Osteocyte (in vitro differentiated cells): ENCODE measurements at places on chromosomes 4 and X. TPM values are rescaled to one million over a fixed set of nuclear protein-coding genes. Genes with fewer than 3 reads are reported as not detected.
A peak's percentile ranks its signal among the peaks of the same experiment; 100 is the strongest.

The CAMK2D gene
- total RNA-seq = 84.3 and 86.6 TPM in 2 replicates

GRCh38 chr4:15654593-15655222 is 449 bp downstream of the FBXL5 start:
- DNase-seq = no peak
- peak overlapping the region; percentile 100 for H3K27ac ChIP-seq
- no peaks in the 10 kb centered on the region for H3K27me3 ChIP-seq

The TSPAN7 gene
- total RNA-seq = 0.40 and 0.86 TPM in 2 replicates

DNA sequence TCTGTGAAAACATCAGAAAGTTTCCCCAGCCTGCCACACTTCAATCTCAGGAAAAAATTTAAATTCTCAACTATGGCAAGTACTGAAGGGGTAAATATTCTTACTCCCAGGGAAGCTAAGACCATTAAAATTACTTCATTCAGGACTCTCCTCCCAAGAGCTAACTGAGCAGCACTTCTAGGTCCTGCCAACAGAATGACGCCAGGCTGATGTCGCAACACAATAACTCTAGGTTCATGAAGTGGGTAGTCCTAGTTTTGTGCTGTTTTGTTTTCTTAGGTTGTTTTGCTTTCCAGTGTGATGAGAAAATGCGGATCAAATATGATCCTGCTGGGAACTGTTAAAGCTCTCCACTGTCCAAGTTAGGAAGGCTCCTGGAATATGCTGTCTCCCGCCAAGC is 180.0 kb downstream of the NKX6-1 start:
- H3K27me3 ChIP-seq = no peaks in the 10 kb centered on the region
- no peaks in the 10 kb centered on the region for H3K4me1 ChIP-seq
- no peak for DNase-seq
- no peak overlapping the region for H3K27ac ChIP-seq
- H3K36me3 ChIP-seq = no peaks in the 10 kb centered on the region

GRCh38 chrX:107736781-107737531 is 38.6 kb downstream of the TSC22D3 start:
- no peak overlapping the region for H3K4me3 ChIP-seq
- no peaks in the 10 kb centered on the region for H3K27me3 ChIP-seq
- H3K36me3 ChIP-seq = no peaks in the 10 kb centered on the region
- peak overlapping the region; percentile 70 for H3K27ac ChIP-seq

GRCh38 chr4:152102436-152103000 is 341.7 kb upstream of the GATB start:
- no peak overlapping the region for H3K4me3 ChIP-seq
- no peaks in the 10 kb centered on the region for H3K36me3 ChIP-seq
- H3K27me3 ChIP-seq = no peaks in the 10 kb centered on the region
- DNase-seq = no peak
- H3K27ac ChIP-seq = no peak overlapping the region

- no peak for DNase-seq
- no peaks in the 10 kb centered on the region for H3K36me3 ChIP-seq
- H3K27ac ChIP-seq = peak within 1 kb of the TSS; percentile 72
- peak within 1 kb of the TSS; percentile 93 for H3K4me3 ChIP-seq
- H3K27me3 ChIP-seq = no peaks in the 10 kb centered on the region
Measured at GRCh38 chr4:72568959-72569718, at the start of gene ADAMTS3. Gene ADAMTS3, minus strand, starts transcription at chr4:72569221. Its CDS starts 459 bp downstream, at chr4:72568762.

DNA sequence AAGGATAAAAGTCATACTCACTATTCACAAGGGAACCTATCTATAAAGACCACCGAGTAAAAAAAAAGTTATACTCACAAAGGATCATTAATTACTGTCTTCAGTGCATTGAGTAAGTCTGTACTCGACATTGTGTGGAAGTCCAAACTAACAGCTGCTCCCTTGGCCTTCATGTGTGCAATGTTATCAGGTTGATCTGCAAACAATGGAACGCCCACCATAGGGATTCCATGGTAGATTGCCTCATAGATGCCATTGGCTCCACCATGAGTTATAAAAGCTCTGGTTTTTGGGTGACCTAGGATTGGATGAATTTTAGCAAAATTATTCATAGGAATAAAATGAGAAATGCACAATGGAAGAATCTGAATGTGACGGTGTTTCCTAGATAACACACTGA is 10.6 kb downstream of the UGT2B4 start:
- H3K36me3 ChIP-seq = no peaks in the 10 kb centered on the region
- no peak overlapping the region for H3K27ac ChIP-seq
- no peak overlapping the region for H3K4me3 ChIP-seq
- no peaks in the 10 kb centered on the region for H3K27me3 ChIP-seq
- DNase-seq = no peak

The CSAG1 gene
- total RNA-seq = not detected in 2 replicates

GRCh38 chrX:149458586-149458985 is 46.5 kb downstream of the IDS start:
- peaks cover 4% of the 10 kb centered on the region for H3K27me3 ChIP-seq
- H3K27ac ChIP-seq = no peak overlapping the region
- DNase-seq = no peak
- no peak overlapping the region for H3K4me3 ChIP-seq
- no peaks in the 10 kb centered on the region for H3K36me3 ChIP-seq
- no peaks in the 10 kb centered on the region for H3K4me1 ChIP-seq

- no peak overlapping the region for H3K4me3 ChIP-seq
- no peaks in the 10 kb centered on the region for H3K36me3 ChIP-seq
- peaks cover 6% of the 10 kb centered on the region for H3K4me1 ChIP-seq
- H3K27ac ChIP-seq = no peak overlapping the region
Measured at GRCh38 chr4:169054879-169055278, 44.8 kb upstream of the CBR4 start.

DNA sequence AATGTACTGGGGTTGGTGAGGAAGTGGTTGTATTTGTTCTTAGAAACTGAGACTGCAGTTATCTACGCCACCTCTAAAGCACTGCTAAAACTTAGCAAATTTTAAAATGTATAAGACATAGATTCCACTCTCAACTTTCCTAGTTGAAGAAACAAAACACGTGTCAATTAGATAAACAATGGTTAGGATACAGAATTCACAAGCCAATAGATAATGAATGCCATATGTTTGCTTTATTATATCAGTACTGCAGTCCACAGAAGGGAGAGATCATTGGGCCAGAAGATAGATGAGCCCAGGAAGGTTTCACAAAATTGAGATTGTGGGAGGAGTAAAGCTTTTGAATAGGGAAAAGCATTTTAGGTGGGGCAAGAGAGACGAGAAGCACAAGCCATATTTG is 14.3 kb downstream of the TMEM33 start:
- H3K27me3 ChIP-seq = no peaks in the 10 kb centered on the region
- peaks cover 51% of the 10 kb centered on the region for H3K36me3 ChIP-seq
- DNase-seq = no peak
- no peak overlapping the region for H3K27ac ChIP-seq
- no peak overlapping the region for H3K4me3 ChIP-seq

- H3K27ac ChIP-seq = no peak overlapping the region
- no peak for DNase-seq
- no peak overlapping the region for H3K4me3 ChIP-seq
- H3K27me3 ChIP-seq = peaks cover 49% of the 10 kb centered on the region
Measured at GRCh38 chr4:142984871-142985585, 138.9 kb upstream of the INPP4B start.

The RTL5 gene
- total RNA-seq = 19.5 and 19.9 TPM in 2 replicates

GRCh38 chr4:137300776-137301175 is 231.5 kb downstream of the PCDH18 start:
- H3K27me3 ChIP-seq = no peaks in the 10 kb centered on the region
- H3K4me1 ChIP-seq = peaks cover 23% of the 10 kb centered on the region

The TMEM271 gene
- total RNA-seq = not detected in 2 replicates

DNA sequence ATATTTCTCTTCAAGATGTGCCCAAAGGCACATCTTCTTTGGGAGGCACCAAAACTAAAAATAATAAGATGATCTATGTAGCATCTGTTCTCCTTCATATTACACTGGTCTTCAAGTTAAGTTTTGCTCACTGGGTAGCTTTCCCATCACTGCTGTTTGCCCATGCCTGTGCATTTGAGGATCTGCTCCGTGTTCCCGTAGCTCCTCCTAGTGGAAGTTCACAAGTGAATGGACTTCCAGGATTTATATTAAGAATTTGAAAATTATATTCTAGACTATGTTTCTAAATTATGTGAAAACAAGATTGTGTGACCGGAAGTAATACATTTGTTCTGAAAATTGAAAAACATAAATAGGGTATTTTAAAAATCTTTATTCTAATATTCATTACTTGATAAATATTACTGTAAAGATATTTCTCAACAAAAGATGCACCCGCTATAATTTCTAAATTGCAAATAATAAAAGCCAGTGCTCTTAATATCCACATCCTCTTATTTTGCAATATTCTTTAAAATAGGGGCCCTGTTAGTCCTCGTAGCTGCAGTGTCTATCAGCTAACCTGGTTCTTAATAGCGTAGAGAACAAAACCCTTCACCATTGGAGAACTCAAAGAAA is 147.7 kb downstream of the RBM46 start:
- DNase-seq = no peak
- no peaks in the 10 kb centered on the region for H3K27me3 ChIP-seq
- no peaks in the 10 kb centered on the region for H3K4me1 ChIP-seq
- no peaks in the 10 kb centered on the region for H3K36me3 ChIP-seq
- no peak overlapping the region for H3K4me3 ChIP-seq

DNA sequence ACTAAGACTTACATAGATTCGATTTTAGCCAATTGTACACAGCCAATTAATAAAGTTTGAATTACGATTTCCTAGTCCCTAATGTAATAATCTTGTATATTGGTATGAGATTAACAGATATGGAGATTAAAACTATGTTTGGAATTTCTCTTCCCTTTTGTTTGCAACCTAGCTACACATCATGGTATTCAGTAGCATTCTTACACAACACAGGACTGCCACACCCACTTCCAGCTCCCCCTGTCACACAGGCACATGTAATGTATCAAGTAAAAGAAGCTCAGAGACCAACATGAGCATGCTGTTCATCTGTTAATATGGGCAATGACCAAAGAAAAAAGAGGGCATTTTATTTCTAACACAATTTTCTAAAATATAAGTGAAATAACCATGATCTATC is 12.8 kb downstream of the SLC6A14 start:
- H3K4me3 ChIP-seq = no peak overlapping the region
- no peaks in the 10 kb centered on the region for H3K36me3 ChIP-seq
- no peak for DNase-seq
- H3K27me3 ChIP-seq = no peaks in the 10 kb centered on the region

DNA sequence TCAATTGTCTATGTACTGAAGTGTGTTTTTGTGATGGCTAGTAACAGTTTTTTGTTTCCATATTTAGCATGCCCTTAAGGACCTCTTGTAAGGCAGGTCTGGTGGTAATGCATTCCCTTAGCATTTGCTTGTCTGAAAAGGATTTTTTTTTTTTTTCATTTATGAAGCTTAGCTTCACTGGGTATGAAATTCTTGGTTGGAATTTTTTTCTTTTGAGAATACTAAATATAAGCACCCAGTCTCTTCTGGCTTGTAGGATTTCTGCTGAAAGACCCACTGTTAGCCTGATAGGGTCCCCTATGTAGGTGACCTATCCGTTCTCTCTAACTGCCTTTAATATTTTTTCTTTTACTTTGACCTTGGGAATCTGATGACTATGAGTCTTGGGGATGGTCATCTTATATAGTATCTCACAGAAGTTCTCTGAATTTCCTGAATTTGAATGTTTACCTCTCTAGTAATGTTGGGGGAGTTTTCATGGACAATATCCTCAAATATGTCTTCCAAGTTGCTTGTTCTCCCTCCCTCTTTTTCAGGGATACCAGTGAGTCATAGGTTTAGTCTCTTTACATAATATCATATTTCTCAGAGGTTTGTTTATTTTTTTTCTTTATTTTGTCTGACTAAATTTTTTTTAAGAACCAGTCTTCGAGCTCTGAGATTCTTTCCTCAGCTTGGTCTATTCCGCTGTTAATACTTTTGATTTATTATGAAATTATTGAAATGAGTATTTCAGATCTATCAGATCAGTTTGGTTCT is 157.1 kb upstream of the PGRMC2 start:
- no peaks in the 10 kb centered on the region for H3K4me1 ChIP-seq
- no peak for DNase-seq
- H3K36me3 ChIP-seq = peaks cover 14% of the 10 kb centered on the region
- no peak overlapping the region for H3K4me3 ChIP-seq

- no peaks in the 10 kb centered on the region for H3K4me1 ChIP-seq
- no peak overlapping the region for H3K4me3 ChIP-seq
- no peaks in the 10 kb centered on the region for H3K36me3 ChIP-seq
- H3K27me3 ChIP-seq = no peaks in the 10 kb centered on the region
Measured at GRCh38 chr4:156137679-156138473, 184.2 kb upstream of the CTSO start.

The PKD2 gene
- 54.2 and 54.7 TPM in 2 replicates for total RNA-seq

The TLR3 gene
- 7.5 and 8.2 TPM in 2 replicates for total RNA-seq

The CXXC4 gene
- total RNA-seq = not detected in 2 replicates

The DNAAF6 gene
- total RNA-seq = not detected in 2 replicates

The TMEM185A gene
- 26.5 and 36.4 TPM in 2 replicates for total RNA-seq

The GSX2 gene
- total RNA-seq = 0.35 and 0.47 TPM in 2 replicates

GRCh38 chr4:2343476-2343875 is 75.0 kb downstream of the ZFYVE28 start:
- H3K27me3 ChIP-seq = peaks cover 23% of the 10 kb centered on the region
- no peaks in the 10 kb centered on the region for H3K4me1 ChIP-seq
- DNase-seq = no peak
- H3K4me3 ChIP-seq = no peak overlapping the region
- no peak overlapping the region for H3K27ac ChIP-seq

GRCh38 chr4:124640022-124640730 is 72.4 kb downstream of the ANKRD50 start:
- H3K4me1 ChIP-seq = peaks cover 29% of the 10 kb centered on the region
- H3K27ac ChIP-seq = no peak overlapping the region
- peaks cover 32% of the 10 kb centered on the region for H3K36me3 ChIP-seq
- H3K27me3 ChIP-seq = no peaks in the 10 kb centered on the region
- no peak for DNase-seq
- H3K4me3 ChIP-seq = no peak overlapping the region

The RBM41 gene
- 15.3 and 18.1 TPM in 2 replicates for total RNA-seq

- no peak for DNase-seq
- no peak overlapping the region for H3K4me3 ChIP-seq
- H3K36me3 ChIP-seq = no peaks in the 10 kb centered on the region
- no peak overlapping the region for H3K27ac ChIP-seq
Measured at GRCh38 chrX:39848243-39848642, 249.5 kb downstream of the BCOR start.

DNA sequence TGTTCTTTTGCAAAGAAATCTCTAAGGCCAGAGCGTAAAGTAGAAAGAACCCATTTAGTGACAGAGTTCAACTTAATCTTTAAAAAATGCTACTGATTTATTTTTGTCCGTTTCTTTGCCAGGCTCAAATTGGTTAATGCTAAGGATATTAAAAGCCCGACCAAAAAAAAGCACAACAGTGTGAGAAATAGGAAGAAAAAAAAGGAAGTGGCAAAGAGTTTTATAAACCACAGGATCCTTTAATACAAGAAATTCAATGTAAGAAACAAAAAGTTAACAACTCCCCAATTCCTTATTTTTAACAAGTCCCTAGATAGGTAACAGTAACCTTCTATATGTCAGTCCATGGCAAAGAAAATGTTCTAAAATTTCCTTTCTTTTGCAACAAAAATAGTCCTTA is 480.4 kb downstream of the ACTRT1 start:
- DNase-seq = no peak
- H3K36me3 ChIP-seq = no peaks in the 10 kb centered on the region
- no peaks in the 10 kb centered on the region for H3K27me3 ChIP-seq
- H3K4me1 ChIP-seq = no peaks in the 10 kb centered on the region
- no peak overlapping the region for H3K27ac ChIP-seq
- H3K4me3 ChIP-seq = no peak overlapping the region

- no peak overlapping the region for H3K27ac ChIP-seq
- H3K27me3 ChIP-seq = no peaks in the 10 kb centered on the region
- H3K36me3 ChIP-seq = no peaks in the 10 kb centered on the region
- no peaks in the 10 kb centered on the region for H3K4me1 ChIP-seq
Measured at GRCh38 chrX:44432641-44433040, 89.2 kb upstream of the EFHC2 start.

The PDZD4 gene
- 23.9 and 26.6 TPM in 2 replicates for total RNA-seq

The ZNF141 gene
- total RNA-seq = 12.6 and 14.7 TPM in 2 replicates

The INPP4B gene
- total RNA-seq = 9.9 and 10.9 TPM in 2 replicates
